ENCODE measurements at places on chromosomes 11 and 22.

DNA sequence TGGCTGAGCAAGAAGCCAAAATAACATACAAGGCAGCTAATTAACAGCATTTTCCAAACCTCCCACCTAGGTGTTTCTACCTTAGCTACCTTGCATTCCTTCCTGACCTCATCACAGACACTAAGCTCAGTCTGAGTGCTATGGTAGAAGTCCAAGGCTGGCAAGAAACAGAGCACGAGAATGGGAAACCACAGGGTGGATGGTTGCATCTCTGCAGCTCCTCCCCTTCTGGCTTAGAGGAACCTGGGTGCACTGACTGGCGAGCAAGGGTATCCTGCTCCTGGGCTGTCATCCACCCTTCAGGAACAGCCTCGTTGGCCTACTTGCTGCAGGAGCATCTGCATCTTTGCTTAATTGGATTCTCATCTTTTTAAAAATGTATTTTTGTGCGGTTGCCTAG, 73.1 kb upstream of the KIRREL3 start:
- no peak for DNase-seq

- no peak for DNase-seq
These were observed 52.1 kb downstream of the SMCO4 start for GRCh38 chr11:93490996-93491618.

DNA sequence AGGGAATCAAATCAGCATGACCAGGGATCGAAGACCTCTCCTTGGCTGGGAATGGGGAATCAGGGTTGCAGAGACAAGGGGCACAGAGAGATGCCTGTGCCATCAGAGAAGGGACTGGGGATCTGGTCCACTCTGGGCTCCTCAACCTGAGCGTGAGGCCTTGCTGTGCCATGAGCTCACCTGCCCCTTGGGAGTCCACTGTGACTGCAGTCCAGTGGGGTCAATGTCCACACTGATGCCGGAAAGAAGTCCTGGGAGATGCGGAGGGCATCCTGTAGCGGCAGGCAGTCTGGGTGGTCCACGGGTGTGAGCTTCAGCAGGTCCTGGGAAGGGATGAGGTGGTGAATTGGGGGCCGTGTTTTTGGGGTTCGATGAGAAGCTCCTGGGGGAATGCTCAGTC, 7.3 kb upstream of the RGL4 start:
- no peak for DNase-seq

- no peak for DNase-seq
These were observed 191.4 kb downstream of the TENM4 start for GRCh38 chr11:79249295-79249993.

DNA sequence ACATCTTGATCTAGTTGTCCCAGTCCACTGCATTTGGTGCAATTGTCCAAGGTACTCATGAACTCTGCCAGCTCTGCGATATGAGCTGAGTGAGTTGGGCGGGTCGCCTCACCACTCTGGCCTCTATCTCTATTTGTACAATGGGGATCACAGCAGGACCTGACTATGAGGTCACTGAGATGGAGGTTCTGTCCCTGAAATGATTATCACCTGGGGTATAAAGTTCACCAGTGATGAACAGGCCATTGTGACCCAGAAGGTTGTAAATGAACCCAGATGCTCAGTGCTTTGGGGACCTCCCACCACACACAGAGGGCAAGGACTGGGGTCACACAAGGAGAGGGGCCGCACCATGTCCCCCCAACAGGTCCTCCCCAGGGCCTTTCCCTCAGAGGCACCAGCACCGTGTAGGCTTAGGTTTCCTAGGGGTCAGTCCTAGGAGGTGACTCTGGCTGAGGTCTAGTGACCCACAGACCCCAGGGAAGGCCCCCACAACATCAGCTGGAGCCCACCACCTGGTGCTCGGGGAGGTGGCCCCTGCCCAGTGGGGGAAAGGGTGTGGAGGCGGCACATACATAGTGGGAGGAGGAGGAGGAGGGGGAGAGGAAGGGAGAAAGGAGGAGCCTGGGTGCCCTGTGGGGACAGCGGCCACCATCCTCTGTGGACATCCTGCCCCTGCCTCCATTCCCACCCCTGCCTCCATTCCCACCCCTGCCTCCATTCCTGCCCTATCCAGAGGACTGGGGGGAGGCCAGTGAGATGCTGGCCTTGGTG, 25.0 kb upstream of the IGLL1 start:
- DNase-seq, result no peak

GRCh38 chr22:36399472-36399778, 11.7 kb upstream of the MYH9 start:
- DNase-seq, result no peak

DNA sequence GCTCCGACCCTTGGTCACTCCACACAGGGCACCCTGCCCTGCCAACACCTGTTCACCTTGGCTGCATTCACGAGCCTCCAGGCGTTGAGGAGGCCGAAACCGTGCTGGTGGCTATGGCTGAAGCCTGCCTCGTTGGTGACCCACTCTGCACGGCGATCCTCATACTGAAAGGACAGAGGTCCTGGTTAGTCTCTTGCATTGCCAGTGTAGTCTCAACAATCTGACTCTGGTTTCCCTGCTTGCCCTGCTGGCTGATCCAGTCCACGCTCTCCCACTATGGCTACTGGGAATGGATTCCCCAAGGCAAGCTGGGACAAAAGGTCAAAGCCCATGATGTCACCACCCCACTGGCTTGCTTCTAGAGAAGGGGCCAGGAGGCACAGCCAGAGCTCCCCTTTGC, 12.9 kb downstream of the PCSK7 start:
- DNase-seq, result no peak

- no peak for DNase-seq
These were observed 837.7 kb upstream of the CNTN5 start for GRCh38 chr11:98183034-98183433.

DNA sequence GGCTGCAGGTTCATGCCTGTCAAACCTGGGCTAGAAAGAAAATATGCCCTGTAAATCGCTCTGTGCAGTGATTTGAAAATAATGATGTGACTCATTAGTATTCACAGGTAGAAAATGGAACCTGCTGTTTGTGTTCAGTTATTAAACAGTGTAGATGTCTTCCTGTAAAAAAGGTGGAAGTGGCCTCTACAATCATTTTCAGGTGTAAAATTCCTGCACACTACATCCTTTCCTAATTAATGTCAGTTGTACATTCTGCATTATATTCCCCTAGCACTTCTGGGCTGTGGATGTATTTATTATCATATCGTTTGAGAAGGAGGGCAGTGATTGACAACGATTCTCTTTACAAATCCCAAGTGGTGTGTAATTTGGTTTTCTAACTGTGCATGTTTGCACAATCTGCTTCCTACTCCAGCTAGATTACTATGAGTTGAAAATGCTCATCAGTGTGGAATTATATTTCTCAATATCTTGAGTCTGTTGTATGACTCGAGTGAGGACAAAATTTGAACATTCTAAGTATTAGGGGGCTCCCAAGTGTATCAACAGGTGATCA, 454.0 kb upstream of the DDI1 start:
- DNase-seq, result no peak

DNA sequence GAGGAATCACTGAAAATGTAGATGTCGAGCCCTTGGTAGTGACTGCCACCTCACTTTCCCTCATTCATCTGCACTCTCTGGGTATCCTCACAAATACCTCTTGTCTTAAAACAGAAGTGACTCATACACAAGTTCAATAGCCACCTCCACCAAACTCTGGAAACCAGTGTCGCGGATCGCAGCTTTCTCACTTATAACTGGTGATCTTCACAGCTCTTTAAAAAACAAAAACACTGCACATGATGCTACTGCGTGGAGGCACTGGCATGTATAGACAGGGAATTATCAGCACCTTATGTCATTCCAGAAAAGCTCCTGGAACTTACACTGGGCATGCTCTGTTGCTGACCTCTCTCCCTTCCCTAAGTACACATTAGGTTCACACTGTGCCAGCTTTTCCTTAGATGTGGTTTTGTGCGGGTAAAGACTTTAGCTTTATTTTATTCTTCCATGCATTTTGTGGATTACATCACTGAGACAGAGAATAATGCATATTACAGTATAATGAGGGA, 425.5 kb upstream of the CADM1 start:
- no peak for DNase-seq

GRCh38 chr22:35533365-35534029, 7.1 kb upstream of the RASD2 start:
- no peak for DNase-seq

GRCh38 chr22:36986242-36986821, 32.9 kb downstream of the TST start:
- no peak for DNase-seq

DNA sequence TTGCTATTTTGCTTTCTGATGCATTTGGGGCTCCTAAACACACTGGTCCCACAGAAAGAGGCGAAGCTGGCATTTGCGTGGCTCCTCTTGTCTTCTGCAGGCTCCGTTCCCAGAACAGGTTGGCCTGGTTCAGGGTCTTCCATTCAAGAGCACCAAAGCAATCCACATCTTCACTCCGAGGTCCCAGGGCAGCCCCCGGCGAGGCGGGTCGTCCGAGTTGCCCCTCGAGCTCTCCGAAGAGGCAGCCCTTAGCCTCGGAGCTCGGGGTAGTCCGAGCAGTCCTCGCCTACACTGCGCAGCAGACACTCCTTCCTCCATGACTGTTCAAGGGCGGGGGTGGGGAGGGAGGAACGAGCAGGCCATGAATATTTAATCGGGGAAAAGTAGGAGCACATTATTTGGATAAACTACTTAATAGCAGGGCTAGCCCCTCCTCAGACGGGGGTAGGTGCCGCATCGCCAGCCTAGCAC, 321.3 kb downstream of the BLID start:
- no peak for DNase-seq

DNA sequence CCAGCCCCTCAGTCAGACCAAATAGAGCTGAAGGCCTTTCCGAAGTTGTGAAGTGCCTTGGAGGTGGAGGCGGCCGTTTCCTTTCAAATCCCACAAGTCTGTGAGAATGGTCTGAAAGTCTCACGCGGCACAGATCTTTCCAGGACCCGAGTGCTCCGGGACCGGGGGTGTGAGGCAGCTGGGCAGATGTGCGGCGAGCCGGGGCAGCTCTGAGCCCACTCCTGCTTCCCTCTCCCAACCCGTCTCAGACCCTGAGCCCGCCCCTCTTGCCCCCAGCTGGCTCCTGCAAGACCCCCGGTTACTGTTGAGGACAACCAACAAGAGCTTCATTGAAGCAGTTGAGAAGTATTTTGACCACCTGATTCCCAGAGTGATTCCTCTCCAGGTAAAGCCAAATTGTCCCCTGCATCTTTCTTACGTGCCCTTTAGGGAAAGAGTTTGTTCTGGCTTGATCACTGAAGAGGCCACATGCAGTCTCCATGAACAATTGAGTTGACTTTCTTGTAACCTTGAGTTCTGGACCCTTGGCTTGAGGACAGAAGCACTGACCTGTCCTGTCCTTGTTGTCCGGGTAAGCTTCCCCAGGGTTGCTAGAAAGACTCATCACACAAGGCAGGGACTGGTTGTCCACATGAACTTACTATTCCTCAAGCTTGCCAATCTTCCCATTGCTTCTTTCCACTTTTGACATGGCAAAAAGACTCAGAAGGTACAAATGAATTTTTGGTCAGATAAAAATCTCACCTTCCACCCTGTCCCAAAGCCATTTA, 7.5 kb downstream of the GLB1L3 start:
- no peak for DNase-seq

GRCh38 chr11:86900162-86900561, 55.0 kb downstream of the FZD4 start:
- no peak for DNase-seq

DNA sequence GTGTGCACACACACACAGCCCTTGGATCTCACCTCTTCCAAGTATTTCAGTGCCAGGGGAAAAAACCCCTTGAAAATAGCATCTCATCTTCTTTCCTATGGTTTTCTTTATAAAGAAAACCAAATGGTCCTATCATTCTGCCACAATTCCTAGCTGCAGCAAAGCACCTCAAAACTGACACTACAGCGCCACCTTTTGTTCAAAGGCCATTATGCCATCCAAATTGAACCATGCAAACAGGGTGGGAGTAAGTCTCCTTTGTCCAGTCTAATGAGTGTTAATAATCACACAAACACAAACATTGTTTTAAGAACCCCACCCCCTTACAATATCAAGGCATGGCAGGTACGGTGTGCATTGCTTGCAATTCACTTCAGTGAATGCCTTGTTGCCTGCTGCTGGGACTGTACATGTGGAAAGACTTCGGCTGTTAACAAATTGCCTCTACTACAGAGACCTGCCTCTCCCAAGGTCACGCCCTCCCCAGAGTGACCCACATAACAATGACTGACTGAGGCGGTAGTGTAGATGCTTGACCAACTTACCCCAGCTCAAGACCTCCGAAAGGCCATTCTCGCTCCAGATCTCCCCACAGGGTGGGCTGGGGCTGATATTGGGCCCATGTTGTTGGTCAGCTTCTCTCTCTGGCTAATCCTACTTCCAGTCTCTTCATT, 31.7 kb downstream of the FAM181B start:
- DNase-seq, result no peak

- DNase-seq, result no peak
These were observed 51.0 kb downstream of the NF2 start for GRCh38 chr22:29654420-29654819.

DNA sequence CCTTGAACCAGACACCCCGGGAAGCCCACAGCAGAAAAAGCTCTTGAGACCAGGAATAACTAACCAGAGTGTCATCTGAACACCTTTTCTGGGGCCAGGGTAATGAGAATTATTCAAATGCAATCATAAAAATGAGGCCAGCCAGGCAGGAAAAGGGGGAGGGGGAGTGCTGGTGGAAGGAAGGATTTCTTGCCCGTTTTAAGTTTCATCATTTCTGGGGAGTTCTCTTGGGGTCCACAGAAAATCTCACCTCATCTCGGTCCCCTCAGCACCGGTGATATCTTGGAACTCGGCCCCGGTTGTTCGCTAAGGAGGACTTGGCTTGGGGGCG, 495 bp upstream of the PKNOX2 start:
- no peak for DNase-seq

- DNase-seq, result no peak
These were observed 18.4 kb downstream of the SULT4A1 start for GRCh38 chr22:43843783-43844530.

DNA sequence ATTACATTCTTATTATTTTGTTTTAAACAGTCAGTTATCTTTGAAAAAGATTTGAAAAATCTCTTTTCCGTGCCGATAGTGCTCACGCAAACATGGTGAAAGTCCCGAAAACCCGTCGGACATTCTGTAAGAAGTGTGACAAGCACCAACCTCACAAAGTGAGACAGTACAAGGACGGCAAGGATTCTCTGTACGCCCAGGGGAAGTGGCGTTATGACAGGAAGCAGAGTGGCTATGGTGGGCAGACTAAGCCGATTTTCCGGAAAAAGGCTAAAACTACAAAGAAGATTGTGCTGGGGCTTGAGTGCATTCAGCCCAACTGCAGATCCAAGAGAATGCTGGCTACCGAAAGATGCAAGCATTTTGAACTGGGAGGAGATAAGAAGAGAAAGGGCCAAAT, 28.7 kb upstream of the CTSD start:
- DNase-seq, result no peak
